Mesothelial cell of epicardium (in vitro differentiated cells): ENCODE measurements at places on chromosomes 4 and X. TPM values are rescaled to one million over a fixed set of nuclear protein-coding genes. Genes with fewer than 3 reads are reported as not detected.

- no peak overlapping the region for H3K27ac ChIP-seq
- H3K36me3 ChIP-seq = no peaks in the 10 kb centered on the region
- no peak overlapping the region for H3K4me3 ChIP-seq
- no peak for DNase-seq
These were observed 104.9 kb upstream of the PRPS2 start for GRCh38 chrX:12686331-12686730.

- H3K27ac ChIP-seq = no peak overlapping the region
- DNase-seq = no peak
- no peaks in the 10 kb centered on the region for H3K4me1 ChIP-seq
These were observed 188.8 kb downstream of the RCHY1 start for GRCh38 chr4:75325318-75325979.

DNA sequence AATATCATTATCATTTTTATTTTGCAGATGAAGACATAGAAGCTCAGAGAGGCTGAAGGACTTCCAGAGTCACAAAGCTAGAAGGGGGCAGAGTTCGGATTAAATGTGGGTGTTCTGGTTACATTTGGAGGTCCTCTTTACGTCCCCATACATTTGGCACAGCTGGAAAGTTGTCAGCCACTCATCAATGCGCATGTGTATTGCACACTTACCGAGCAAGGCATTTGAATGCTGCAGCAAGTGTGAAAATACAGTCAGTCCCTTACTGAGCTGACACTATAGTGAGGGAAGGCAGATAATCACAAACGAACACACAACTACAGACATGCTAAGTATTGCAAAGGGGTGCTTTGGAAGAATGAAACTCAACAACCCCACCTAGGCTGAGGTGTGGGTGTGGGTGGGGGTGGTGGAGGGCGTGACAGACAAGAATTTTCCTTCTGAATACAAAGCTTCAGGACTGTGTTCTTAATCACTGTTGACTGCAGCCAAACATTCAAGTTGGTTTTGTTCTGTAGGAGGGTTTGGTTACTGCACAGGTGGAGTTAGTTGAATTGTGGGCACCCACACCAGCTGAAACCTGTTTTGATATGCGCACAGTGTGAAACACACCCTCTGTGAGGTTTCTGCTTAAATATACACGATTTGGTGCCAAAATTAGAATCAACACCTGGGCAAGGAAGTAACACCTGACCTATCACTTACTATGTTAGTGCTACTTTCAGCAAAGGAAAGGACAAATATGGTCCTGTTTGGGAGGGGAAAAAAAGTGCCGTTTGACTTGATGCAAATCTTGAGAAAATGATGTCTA is 72.4 kb downstream of the COQ2 start:
- H3K27ac ChIP-seq = no peak overlapping the region
- no peak overlapping the region for H3K4me3 ChIP-seq
- no peaks in the 10 kb centered on the region for H3K4me1 ChIP-seq
- peaks cover 4% of the 10 kb centered on the region for H3K36me3 ChIP-seq
- no peak for DNase-seq
- H3K27me3 ChIP-seq = no peaks in the 10 kb centered on the region

The HCCS gene
- 16.0 to 19.3 TPM (median 17.9 TPM) in 3 replicates for total RNA-seq

GRCh38 chr4:53573696-53574095 is 17.6 kb downstream of the LNX1 start:
- no peak overlapping the region for H3K27ac ChIP-seq
- H3K4me3 ChIP-seq = no peak overlapping the region

DNA sequence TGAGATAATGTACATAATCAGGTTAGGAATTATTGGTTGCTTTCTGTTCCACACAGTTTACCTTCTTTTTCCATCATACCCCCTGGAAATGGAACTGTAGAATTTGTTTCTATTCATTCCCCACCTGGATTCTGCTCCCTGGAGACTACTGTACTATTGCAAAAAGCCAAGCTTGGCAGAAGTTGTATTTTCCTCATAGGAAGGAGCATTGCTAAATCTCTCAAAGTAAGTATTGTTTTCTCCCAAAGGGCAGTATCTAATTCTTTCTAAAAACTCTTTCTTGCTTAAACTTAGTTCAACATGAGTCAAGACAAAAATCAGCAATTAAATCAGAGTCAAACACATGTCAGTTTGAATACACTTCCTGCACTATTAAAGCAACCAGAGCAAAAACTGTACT is 136.2 kb downstream of the CDS1 start:
- H3K4me3 ChIP-seq = no peak overlapping the region
- DNase-seq = no peak
